ENCODE measurements at places on chromosomes 16 and 17. TPM values are rescaled to one million over a fixed set of nuclear protein-coding genes. Genes with fewer than 3 reads are reported as not detected.

- H3K36me3 ChIP-seq, result peaks cover 5% of the 10 kb centered on the region
- no peak overlapping the region for H3K4me3 ChIP-seq
- DNase-seq, result no peak
- peak overlapping the region; percentile 84 for H3K27ac ChIP-seq
- peaks cover 24% of the 10 kb centered on the region for H3K4me1 ChIP-seq
- H3K27me3 ChIP-seq, result no peaks in the 10 kb centered on the region
These were observed 1.1 kb downstream of the SMIM5 start for GRCh38 chr17:75634376-75634740.

DNA sequence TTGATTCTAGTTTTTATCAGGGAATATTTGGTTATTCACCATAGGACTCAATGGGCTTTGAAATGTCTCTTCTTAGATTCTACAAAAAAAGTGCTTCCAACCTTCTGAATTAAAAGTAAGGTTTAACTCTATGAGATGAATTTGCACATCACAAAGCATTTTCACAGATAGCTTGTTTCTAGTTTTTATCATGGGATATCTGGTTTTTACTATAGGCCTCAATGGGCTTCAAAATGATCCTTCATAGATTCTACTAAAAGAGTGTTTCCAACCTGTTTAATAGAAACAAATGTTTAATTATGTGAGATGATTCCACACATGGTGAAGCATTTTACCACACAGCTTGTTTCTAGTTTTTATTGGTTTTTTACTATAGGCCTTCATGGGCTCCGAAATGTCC, 560.7 kb downstream of the KCNJ18 start:
- H3K27ac ChIP-seq, result no peak overlapping the region
- H3K27me3 ChIP-seq, result no peaks in the 10 kb centered on the region
- H3K4me3 ChIP-seq, result no peak overlapping the region
- no peaks in the 10 kb centered on the region for H3K36me3 ChIP-seq
- H3K4me1 ChIP-seq, result no peaks in the 10 kb centered on the region

DNA sequence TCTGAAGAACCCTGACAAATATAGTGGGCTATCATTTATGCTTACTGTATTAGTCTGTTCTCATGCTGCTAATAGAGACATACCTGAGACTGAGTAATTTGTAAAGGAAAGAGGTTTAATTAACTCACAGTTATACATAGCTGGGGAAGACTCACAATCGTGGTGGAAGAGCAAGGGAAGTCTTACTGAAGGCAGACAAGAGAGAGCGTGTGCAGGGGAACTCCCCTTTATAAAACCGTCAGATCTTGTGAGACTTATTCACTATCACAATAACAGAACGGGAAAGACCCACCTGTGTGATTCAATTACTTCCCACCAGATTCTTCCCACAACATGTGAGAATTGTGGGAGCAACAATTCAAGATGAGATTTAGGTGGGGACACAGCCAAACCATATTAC, 526.8 kb upstream of the GOT2 start:
- no peak overlapping the region for H3K27ac ChIP-seq
- H3K4me3 ChIP-seq, result no peak overlapping the region
- no peaks in the 10 kb centered on the region for H3K4me1 ChIP-seq
- DNase-seq, result no peak
- H3K27me3 ChIP-seq, result no peaks in the 10 kb centered on the region

DNA sequence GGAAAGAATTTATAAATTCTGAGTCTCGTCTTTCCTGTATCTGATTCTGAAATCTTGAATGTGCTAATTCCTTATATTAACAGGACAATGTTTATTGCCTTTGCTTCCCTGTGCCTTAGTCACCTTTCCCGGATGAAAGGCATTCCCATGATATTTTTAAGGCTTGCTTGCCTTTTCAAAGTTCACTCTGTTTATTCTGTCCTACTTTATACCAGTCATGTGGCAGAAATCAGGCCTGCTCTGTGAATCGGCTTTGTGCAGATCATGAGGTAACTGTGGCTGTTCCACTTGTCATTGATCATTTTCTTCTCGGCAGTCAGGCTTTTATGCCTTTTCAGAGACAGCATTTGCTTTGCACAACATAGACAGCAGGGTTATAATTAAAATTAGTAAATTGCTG, 28.8 kb upstream of the ABCC11 start:
- H3K27me3 ChIP-seq, result no peaks in the 10 kb centered on the region
- H3K36me3 ChIP-seq, result peaks cover 36% of the 10 kb centered on the region
- no peak overlapping the region for H3K4me3 ChIP-seq
- no peak overlapping the region for H3K27ac ChIP-seq
- DNase-seq, result no peak
- H3K4me1 ChIP-seq, result peaks cover 5% of the 10 kb centered on the region

DNA sequence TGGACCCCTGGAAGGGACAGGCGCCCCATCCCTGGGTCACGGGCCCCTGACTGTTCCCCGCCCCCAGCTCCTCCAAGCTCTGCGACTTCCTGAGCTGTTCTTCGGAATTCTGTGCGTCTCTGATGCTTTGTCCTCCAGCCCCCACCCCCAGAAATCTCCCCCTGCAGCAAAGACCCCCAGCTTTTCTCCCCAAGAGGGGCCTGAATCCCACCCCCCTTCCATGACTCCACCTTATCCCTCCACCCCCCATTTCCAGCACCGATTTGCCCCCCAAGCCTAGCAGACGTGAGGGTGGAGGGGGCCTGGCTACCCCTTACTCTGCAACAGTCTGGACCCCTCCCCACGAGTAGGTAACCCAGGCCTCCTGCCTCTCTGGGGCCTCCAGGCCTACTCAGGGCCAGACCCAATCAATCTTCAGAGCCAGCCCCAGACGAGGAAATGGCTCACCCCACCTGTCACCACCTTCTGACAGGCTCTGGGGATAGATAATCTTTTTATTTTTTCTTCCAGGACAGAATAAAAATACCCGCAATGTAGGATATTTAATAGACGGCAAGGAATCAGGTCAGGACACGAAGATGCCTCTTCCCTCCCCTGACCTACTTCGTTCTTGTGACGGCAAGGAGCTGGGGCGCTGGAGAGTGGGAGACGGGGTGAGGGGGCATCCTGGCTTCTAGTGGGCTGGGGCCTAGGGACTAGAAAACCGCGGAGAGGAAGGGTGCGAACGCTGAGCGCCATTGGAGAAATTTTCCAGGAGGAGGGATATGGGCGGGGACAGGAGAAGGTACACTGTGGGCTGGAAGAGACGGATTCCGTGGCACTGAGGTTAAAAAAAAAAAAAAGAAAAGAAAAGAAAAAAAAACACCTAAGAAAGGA, 744 bp upstream of the PLXDC1 start:
- H3K4me3 ChIP-seq, result peak overlapping the region; percentile 91
- peaks cover 26% of the 10 kb centered on the region for H3K4me1 ChIP-seq
- no peak for DNase-seq
- H3K27ac ChIP-seq, result peak overlapping the region; percentile 90
- no peaks in the 10 kb centered on the region for H3K36me3 ChIP-seq

- peaks cover 20% of the 10 kb centered on the region for H3K27me3 ChIP-seq
- no peaks in the 10 kb centered on the region for H3K4me1 ChIP-seq
- no peaks in the 10 kb centered on the region for H3K36me3 ChIP-seq
- no peak for DNase-seq
- H3K27ac ChIP-seq, result no peak overlapping the region
These were observed 59.2 kb upstream of the GOT2 start for GRCh38 chr16:58793366-58793765.

GRCh38 chr17:77405867-77406732, 265.3 kb downstream of the SEC14L1 start:
- peaks cover 13% of the 10 kb centered on the region for H3K36me3 ChIP-seq
- DNase-seq, result no peak
- H3K27ac ChIP-seq, result peak overlapping the region; percentile 92
- no peaks in the 10 kb centered on the region for H3K27me3 ChIP-seq

The NEUROD2 gene
- total RNA-seq, result not detected

DNA sequence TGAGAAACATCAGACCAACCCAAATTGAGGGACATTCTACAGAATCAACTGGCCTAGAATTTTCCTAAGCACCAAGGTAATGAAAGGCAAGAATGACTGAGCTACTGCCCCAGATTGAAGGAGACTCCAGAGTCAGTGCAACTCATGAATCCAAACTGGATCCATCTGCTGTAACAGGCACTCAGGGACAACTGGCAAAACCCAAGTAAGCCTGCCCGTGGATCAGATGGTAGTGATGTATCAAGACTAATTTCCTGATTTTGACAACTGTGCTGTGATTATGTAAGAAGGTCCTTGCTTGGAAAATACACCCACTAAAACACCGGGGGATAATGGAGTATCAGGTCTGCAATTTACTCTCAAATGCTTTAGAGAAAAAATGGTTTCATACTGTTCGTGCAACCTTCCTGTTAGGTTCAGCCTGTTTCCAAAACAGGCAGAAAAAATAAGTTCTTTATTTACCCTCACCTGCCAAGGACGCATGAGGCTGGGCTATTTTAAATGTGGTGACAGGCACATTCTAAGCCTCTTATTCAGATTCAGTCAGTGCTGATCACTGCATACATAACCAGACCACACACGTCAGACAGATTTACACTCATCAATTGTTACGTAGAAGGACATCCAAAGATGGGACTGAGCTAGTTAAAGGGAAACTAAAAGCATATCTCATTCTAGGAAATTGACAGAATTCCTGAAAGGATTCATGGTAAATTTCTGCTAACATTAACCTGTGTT, 7.0 kb downstream of the MBTPS1 start:
- no peak overlapping the region for H3K4me3 ChIP-seq
- H3K27me3 ChIP-seq, result no peaks in the 10 kb centered on the region
- no peak for DNase-seq
- H3K27ac ChIP-seq, result no peak overlapping the region
- H3K36me3 ChIP-seq, result peaks cover 10% of the 10 kb centered on the region

The SLC5A11 gene
- total RNA-seq, result not detected

The SMPD3 gene
- total RNA-seq, result not detected

GRCh38 chr16:21523411-21524067, 75.8 kb upstream of the METTL9 start:
- no peak for DNase-seq
- H3K36me3 ChIP-seq, result no peaks in the 10 kb centered on the region
- no peak overlapping the region for H3K27ac ChIP-seq
- H3K4me1 ChIP-seq, result peaks cover 26% of the 10 kb centered on the region

DNA sequence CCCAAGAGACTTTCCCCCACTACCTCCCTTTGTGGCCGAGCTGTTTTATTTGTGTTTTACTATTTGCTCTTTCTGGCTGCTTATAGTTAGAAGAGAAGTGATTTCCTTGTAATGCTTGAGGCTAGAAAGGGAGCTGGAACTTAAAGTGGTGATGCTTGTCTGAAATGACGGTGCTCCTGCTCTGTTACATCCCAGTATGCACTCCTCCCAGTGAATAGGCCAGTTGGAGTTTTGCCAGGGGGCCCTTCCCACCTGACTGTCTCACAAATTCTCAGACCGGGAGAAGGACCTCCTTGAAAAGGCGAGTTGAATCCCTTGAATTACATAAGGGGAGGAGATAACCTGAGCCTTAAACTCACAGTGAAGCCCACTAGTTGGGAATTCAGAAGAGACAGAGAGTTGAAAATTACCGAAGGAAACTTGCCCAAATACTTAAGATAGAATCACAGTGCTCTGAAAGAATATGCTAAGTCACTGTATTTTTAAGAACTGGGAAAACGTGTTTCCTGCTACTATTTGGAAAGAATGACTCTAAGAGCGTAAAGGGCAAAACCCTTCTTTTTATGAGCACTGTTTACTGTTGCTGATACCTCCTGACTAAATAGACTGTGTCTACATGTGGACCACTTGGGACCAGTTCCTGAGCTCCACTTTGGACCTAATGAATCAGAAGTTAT, 84.7 kb upstream of the CLEC3A start:
- no peaks in the 10 kb centered on the region for H3K27me3 ChIP-seq
- no peak overlapping the region for H3K4me3 ChIP-seq
- no peaks in the 10 kb centered on the region for H3K4me1 ChIP-seq

The CD300E gene
- total RNA-seq, result not detected

- no peaks in the 10 kb centered on the region for H3K27me3 ChIP-seq
- H3K27ac ChIP-seq, result no peak overlapping the region
- no peak for DNase-seq
- no peaks in the 10 kb centered on the region for H3K36me3 ChIP-seq
These were observed 4.6 kb downstream of the DHX58 start for GRCh38 chr17:42107597-42108576.

DNA sequence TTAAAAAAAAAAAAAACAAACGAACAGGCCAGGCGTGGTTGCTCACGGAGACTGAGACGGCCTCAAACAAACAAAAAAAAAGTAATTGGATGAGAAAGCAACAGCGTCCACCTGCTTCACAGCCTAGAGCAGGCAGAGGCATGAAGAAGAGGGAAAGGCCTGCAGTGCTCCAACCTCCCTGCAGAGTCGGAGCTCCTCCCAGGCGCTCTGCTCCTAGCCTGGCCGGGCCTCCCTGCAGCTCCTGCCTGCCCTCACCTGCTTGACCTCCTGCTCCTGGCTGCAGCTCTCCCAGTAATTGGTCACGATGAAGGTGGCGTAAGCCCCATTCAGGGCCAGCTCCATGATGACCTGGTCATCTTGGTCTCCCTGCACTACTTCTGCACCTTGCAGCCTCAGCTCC, 5.5 kb downstream of the NMRAL1 start:
- no peak overlapping the region for H3K27ac ChIP-seq
- peaks cover 7% of the 10 kb centered on the region for H3K4me1 ChIP-seq
- no peaks in the 10 kb centered on the region for H3K27me3 ChIP-seq
- no peak overlapping the region for H3K4me3 ChIP-seq
- peaks cover 24% of the 10 kb centered on the region for H3K36me3 ChIP-seq

- peaks cover 22% of the 10 kb centered on the region for H3K27me3 ChIP-seq
- no peak for DNase-seq
- no peak overlapping the region for H3K4me3 ChIP-seq
- no peak overlapping the region for H3K27ac ChIP-seq
- H3K36me3 ChIP-seq, result no peaks in the 10 kb centered on the region
These were observed 127.5 kb upstream of the CRHR1 start for GRCh38 chr17:45656527-45657181.

GRCh38 chr16:14284371-14284770, 213.3 kb downstream of the MRTFB start:
- DNase-seq, result no peak
- peak overlapping the region; percentile 27 for H3K4me3 ChIP-seq
- H3K4me1 ChIP-seq, result peaks cover 13% of the 10 kb centered on the region
- peaks cover 3% of the 10 kb centered on the region for H3K36me3 ChIP-seq
- H3K27me3 ChIP-seq, result no peaks in the 10 kb centered on the region
- no peak overlapping the region for H3K27ac ChIP-seq

DNA sequence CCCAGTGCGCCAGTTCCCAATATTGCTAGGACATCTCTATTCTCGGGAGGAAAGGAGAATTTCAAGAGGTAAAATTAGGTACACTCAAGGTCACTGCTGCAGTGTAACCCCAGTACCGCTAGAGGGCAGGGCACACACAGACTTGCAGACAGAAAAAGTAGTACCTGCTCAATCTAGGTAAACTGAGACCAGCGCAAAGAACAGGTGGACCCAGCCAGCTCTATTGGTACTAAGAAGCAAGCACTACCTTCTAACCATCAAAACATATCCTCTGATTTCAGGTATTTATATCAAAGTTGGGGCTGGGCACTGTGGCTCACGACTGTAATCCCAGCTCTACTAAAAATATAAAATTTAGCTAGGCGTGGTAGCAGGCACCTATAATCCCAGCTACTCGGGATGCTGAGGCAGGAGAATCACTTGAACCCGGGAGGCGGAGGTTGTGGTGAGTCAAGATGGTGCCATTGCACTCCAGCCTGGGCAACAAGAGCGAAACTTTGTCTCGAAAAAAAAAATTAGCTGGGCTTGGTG, 3.6 kb upstream of the WDR81 start:
- peaks cover 44% of the 10 kb centered on the region for H3K4me1 ChIP-seq
- no peak overlapping the region for H3K27ac ChIP-seq
- DNase-seq, result peak; percentile 86

GRCh38 chr16:55055262-55055661, 124.6 kb downstream of the IRX5 start:
- peaks cover 8% of the 10 kb centered on the region for H3K4me1 ChIP-seq
- no peak overlapping the region for H3K27ac ChIP-seq
- H3K4me3 ChIP-seq, result no peak overlapping the region
- H3K27me3 ChIP-seq, result peaks cover 44% of the 10 kb centered on the region
- H3K36me3 ChIP-seq, result no peaks in the 10 kb centered on the region

GRCh38 chr16:58378401-58378800, 13.9 kb upstream of the GINS3 start:
- H3K4me1 ChIP-seq, result no peaks in the 10 kb centered on the region
- peaks cover 45% of the 10 kb centered on the region for H3K27me3 ChIP-seq
- no peaks in the 10 kb centered on the region for H3K36me3 ChIP-seq
- no peak overlapping the region for H3K27ac ChIP-seq
- DNase-seq, result no peak

Data from osteocyte (in vitro differentiated cells).